ENCODE measurements at places on chromosomes 12 and 14.
A peak's percentile ranks its signal among the peaks of the same experiment; 100 is the strongest.

DNA sequence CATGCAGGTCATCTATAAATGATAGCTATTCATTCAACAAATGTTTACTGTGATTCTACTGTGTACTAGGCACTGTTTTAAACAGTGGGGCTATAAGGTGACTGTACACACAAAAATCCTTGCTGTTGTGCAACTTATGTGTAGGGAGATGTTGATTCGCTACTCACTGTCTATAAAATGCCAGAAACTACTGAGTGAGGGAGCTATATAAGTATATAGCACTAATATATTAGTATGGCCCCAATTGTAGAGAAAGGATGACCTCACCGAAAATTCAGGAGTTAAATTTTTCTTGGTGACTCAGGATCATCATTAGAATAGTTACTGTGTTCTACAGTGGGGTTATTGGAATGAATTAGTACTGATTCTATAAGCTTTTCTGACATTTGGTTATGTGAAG lies 117.4 kb downstream of the TGFB3 start:
- no peak for DNase-seq

DNA sequence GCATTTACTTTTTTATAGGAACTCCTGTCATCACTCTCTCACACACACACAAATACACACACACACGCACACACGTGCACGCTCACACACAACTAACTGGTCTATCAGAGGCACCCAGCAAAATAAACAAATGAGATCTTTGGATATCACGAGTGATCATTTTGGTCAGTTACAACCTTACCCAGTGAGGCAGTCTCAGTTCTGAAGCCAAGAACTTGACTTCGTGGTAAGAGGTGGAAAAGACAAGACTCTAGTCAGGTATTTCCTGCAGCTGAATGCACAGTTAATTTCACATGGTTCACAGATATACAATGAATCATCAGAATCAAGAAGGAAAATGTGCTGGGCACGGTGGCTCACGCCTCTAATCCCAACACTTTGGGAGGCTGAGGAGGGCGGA lies 39.4 kb downstream of the ATF7 start:
- DNase-seq = no peak

DNA sequence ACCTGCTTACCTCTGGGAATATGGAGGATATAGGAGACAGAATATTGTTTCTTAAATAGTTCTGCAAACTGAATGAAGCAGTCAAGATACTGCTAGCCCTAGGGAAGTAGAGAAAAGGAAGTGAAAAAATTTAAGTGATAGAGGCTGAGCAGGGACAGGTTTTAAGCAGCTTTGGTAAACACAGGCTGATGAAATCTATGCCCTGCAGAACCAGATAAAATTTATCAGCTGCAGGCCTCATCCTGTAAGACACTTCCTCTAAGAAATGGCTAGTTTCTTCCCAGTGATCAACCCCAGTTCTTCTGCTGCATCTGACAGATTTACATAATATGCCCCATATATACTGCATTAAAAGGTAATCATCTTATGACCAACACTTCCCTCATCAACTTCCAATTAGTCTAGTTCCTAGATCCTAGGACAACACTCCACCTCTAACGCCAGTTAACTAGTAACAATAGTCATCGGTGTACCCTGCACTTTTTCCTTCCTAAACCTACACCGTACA lies 1.3 kb upstream of the ESYT1 start:
- no peak for DNase-seq

DNA sequence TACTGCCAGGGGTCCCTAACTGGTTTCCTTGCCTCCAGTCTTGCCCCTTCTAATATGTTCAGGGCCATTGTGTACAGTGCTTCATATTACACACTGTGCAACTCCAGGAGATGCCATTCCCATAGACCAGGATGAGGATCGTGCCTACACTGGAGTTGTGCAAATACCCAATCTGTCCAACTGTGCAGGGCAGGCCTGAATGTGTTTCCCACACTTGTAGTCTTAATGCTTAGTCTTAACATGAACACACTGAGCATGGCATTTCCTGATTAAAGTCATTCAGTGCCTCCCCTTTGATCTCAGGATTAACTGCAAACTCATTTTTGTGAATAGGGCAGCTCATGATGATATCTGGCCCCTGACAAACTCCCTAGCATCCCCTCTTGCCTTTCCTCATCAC lies 165.5 kb downstream of the TTC8 start:
- no peak for DNase-seq

- no peak for DNase-seq
Measured at GRCh38 chr14:70816525-70816924, 7.2 kb upstream of the MAP3K9 start.

DNA sequence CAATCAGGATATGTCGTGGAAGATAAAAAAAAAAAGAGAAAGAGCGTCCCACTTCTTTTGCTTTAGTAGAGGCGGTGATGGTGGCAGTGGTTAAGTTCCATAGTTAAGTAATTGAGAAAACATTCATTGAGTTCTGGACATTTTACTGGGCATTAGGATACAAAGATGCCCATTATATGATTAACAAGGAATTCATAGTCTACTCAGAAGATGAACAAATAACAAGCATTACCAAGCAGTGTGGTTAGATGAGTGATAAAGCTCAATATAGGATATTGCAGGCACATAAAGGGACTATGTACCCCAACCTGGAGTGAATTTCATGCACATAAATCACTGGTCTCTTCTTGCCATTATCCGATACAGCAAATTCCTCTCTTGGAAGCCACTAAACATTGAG lies 53.7 kb downstream of the ALG10B start:
- no peak for DNase-seq

- DNase-seq = no peak
Measured at GRCh38 chr12:90253674-90254181, 545.1 kb upstream of the ATP2B1 start.

DNA sequence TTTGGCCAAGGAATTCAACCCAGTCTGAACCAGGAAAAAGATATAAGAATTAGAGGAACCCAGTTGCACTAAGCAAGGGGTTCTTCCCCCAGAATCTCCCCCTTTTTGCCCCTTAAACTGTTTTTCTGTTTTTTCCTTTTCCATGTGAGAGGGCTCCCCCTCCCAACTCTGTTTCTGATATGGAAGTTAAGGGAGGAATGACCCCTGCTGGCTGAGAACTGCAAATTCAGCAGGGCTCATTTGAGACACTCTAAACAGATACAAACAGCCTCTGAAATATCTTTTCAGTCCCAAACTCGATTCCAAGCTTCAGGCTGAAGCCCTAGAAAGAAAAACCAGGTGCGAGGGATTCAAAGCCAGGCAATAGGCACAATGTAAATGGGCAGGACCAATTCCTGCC lies 132.7 kb downstream of the SLC41A2 start:
- no peak for DNase-seq

GRCh38 chr12:116525418-116526001 lies 33.7 kb upstream of the MAP1LC3B2 start:
- peak; percentile 33 for DNase-seq

DNA sequence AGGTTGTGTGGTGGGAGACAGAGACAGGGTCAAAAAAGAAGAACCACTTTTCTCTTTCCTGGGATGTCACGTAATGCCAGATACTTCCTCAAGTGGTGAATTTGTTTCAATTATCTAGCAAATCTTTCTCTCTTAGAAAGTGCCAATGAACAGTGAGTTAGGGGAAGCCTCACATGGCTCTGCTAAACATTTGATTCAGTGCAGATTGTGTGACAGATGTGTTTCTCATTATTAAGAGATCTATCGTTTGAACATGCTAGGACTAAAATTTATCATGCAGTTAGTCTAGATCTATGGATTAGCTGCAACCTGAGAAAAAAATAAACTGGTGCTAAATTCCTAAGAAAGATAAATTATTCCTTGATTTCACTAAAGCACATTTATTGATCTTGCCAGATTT lies 247.8 kb downstream of the MDGA2 start:
- DNase-seq = no peak

GRCh38 chr12:85626001-85626783 lies 210.0 kb downstream of the RASSF9 start:
- no peak for DNase-seq

- no peak for DNase-seq
Measured at GRCh38 chr14:96104469-96105057, 65.4 kb downstream of the C14orf132 start.

Data from C1 segment of cervical spinal cord (tissue), 14 donors.